ENCODE measurements at places on chromosomes 1 and 21.

DNA sequence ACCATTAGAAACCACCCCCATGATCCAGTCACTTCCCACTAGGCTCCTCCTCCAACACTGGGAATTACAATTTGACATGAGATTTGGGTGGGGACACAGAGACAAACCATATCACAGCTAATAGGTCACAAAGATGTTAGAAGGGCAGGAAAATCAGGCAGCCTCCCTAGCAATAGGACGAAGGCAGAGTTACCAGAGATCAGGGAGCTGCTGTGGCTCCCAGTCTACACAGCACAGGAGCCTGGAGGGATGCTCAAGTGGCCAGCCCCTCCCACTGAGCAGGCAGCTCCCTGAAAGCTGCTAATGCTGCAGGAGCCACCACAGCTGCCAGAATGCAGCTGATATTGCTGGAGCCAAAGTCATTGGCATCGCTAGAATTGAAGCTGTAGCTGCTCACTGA, 51.0 kb downstream of the CR1L start:
- no peak for DNase-seq

- no peak for DNase-seq
Observed at GRCh38 chr21:19995253-19995652, 1003.0 kb upstream of the NCAM2 start.

DNA sequence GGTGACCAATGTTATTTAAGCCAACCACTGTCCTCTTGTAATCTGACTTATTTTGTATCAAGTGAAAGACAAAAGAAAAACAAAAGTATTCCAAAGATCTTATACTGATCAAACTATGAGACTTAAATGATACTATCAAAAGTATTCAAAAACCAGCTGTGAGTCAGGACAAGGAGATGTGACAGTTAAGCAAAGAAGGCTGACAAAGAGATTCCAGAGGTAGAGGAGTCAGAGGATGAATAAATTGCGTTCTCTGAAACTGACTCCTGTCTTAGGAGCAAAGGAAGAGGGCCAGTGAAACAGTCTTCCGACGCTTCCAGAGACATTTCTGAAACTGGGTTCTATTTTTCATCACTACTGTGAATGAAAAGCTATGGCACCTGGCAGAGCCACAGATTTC, 20.9 kb downstream of the TMEM50B start:
- no peak for DNase-seq

GRCh38 chr21:36535618-36536241, 55.8 kb upstream of the CLDN14 start:
- DNase-seq: no peak

- DNase-seq: no peak
Observed at GRCh38 chr21:43306911-43307676, 119.8 kb downstream of the SIK1 start.
